Glutamatergic neuron (in vitro differentiated cells): ENCODE measurements at places on chromosomes 7 and 10. TPM values are rescaled to one million over a fixed set of nuclear protein-coding genes. Genes with fewer than 3 reads are reported as not detected.

Gene DNA2
- total RNA-seq, result 9.9 TPM

Gene CFAP43
- total RNA-seq, result 0.44 TPM

Gene TMEM178B
- 49.8 TPM for total RNA-seq

DNA sequence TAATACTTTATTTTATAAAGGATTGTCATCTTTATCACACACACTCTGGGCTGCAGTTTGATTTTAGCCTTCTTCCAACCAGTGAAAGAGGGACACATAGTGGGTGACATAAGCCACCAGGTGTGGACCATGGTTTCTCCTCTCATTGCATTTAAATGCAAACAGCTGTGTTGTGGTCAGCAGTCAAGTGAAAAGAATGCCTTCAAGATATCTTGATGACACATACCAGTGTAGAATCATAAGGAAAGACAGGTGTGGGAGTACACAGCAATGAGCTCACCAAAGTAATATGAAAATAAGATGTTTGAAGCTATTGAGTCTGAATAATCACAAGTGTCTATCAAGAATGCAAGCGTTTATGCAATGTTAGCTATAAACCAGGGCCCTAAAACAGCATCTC, 580.0 kb downstream of the XPNPEP1 start:
- DNase-seq, result no peak

GRCh38 chr10:70753841-70754621, 31.1 kb downstream of the TBATA start:
- no peak for DNase-seq

DNA sequence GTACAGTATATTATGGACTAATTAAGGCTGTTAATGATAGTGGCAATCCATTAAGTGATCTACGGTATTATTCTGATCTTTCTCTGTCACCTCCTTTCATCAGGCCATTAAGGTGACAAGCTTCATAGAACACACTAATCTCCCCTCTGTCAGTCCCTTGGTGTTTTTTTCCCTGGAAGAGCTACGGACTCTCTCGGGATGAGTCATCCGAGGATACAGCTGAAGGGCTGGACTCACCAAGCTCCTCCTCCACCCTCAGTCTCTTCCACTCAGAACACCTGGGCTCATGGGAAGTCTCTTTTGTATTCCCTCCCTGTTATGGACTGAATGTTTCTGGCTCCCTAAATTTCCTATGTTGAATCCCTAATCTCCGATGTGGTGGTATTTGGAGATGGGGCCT, 69.8 kb upstream of the PLXNA4 start:
- no peak for DNase-seq

GRCh38 chr7:103919272-103919868, 70.1 kb downstream of the RELN start:
- no peak for DNase-seq

GRCh38 chr7:156109988-156110387, 297.7 kb upstream of the SHH start:
- DNase-seq, result no peak

GRCh38 chr7:102165136-102165535, 121.5 kb upstream of the SH2B2 start:
- DNase-seq, result no peak

DNA sequence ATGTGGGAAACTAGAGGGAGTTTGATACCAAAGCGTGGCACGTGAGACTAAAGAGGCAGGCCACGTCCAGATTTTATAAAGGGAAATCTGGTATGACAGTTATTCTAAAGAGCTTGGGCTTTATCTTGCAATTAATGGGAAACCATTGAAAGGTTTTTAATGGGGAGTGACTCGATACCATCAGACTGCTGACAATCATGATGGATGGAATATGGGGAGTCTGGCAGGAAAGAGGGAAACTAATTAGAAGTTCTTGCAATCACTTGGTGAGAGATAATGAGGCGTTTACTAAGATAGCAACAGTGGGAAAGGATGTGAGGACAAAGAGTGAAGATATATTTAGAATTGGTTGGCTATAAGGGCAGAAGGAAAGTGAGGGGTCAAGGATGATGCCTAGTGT, 94.0 kb downstream of the MBL2 start:
- no peak for DNase-seq

DNA sequence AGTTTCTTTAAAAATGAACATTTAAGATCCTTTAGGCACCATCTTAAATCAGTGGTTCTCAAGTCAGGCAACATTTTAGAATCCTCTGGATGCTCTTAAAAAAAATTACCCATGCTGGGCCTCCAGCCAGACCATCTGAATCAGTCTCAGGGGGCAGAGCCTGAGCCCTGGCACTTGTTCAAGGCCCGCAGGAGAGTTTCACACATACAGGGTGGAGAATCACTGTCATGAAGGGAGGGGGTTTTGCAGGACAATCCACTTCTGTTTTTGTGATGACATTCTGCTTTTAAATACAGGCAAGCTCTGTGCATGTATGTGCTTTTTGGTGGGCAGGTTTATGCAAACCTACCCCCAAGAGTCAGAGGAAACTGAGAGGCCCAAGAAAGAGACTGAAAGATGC, 268.6 kb downstream of the SEC23IP start:
- DNase-seq, result no peak

- no peak for DNase-seq
Measured at GRCh38 chr7:103093429-103093828, 18.5 kb downstream of the ARMC10 start.

GRCh38 chr10:1645896-1646295, 91.4 kb downstream of the ADARB2 start:
- DNase-seq, result no peak

GRCh38 chr10:20257422-20257821, 441.2 kb downstream of the PLXDC2 start:
- no peak for DNase-seq

GRCh38 chr7:143958781-143959180, 4.1 kb downstream of the OR2F1 start:
- DNase-seq, result no peak

DNA sequence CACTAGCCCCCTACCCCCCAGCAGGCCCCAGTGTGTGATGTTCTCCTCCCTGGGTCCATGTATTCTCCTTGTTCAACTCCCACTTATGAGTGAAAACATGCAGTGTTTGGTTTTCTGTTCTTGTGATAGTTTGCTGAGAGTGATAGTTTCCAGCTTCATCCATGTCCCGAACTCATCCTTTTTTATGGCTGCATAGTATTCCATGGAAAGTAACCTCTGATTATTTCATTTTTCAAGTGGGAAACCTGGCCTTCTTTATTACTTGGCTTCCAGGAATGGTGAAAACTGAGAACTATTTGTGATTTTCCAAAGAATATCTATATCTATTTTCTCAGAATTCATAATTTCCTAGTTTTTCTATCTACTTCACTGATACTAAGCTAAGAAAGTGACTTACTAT, 235.0 kb downstream of the MTERF1 start:
- DNase-seq, result no peak
